ENCODE measurements at places on chromosomes 1 and 21. TPM values are rescaled to one million over a fixed set of nuclear protein-coding genes. Genes with fewer than 3 reads are reported as not detected.

PTPN14 gene
- 0.20 TPM for total RNA-seq

OR2L13 gene
- total RNA-seq = not detected

S100A8 gene
- total RNA-seq = not detected

DISP1 gene
- 3.9 TPM for total RNA-seq

BGLAP gene
- 7.2 TPM for total RNA-seq

NCAM2 gene
- not detected for total RNA-seq

PPIAL4G gene
- total RNA-seq = 5.2 TPM

LCE5A gene
- total RNA-seq = not detected

SNX7 gene
- 0.35 TPM for total RNA-seq

ECM1 gene
- total RNA-seq = 1.9 TPM

ATP13A2 gene
- 54.6 TPM for total RNA-seq

SLAMF1 gene
- 59.9 TPM for total RNA-seq

MPL gene
- not detected for total RNA-seq

DNA sequence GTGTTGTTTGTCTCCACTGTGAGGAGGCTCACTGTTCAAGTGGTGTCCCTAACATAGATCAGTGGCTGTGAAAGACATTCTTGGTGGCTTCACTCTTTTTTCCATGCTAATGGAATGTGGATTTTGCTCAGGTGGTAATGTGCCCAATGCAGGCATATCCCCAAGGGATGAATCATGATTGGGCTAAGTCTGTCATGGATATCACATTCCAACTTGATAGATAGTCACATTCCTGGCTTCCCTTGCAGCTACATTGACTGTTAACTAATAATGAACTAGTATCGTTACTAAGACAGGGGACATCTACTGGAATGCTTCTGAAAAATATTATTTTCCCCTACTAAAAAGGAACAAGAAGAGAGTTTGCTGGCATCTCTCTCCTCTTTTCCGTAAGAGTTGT lies 86.3 kb upstream of the SOD1 start:
- no peak for DNase-seq
- H3K27me3 ChIP-seq = no peaks in the 10 kb centered on the region
- no peak overlapping the region for H3K27ac ChIP-seq
- H3K36me3 ChIP-seq = no peaks in the 10 kb centered on the region
- no peaks in the 10 kb centered on the region for H3K4me1 ChIP-seq

DNA sequence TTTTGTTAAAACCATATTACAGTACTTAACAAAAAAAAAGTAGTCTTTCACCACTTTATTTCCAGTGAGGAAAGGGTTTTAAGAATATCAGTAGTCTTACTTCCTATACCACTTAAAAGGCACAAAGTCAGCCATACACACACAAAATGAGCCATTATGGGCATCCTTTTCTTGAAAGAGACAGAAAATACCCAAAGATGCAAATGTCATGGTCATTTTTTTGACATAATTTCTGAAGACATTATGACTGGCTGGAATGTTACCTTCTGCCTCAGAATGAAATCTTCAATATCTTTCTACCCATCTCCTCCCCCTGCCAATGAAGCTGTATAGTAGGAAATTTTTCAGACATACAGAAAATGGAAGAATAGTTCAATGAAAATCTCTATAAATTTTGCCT lies 237.7 kb downstream of the SLC45A1 start:
- H3K27ac ChIP-seq = no peak overlapping the region
- H3K27me3 ChIP-seq = no peaks in the 10 kb centered on the region
- no peaks in the 10 kb centered on the region for H3K4me1 ChIP-seq
- DNase-seq = no peak
- no peaks in the 10 kb centered on the region for H3K36me3 ChIP-seq

DNA sequence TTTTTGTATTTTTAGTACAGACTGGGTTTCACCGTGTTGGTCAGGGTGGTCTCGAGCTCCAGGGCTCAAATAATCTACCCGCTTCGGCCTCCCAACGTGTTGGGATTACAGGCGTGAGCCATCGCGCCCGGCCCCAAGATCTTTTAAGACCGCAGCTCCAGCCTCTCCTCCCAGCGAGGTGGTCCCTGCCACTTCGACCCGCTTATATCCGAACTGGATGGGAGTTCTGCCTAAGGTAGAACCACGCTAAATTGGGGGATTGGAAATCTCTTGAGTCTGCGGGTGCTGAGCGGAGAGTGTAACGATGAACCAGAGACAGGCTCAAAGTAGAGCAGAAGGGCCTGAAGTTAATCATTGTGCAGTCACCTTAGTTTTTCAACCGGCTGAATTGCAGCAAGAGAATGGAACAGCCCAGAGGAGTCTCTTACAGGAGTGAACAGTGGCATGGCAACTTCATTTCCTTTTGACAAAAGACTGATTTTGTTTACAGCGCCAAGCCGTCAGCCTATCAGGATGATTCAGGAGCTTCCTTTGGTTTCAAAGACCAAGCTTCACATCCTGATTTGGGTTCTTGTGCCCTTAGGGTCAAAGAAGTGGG lies 726 bp upstream of the CYB5R1 start:
- peak overlapping the region; percentile 65 for H3K4me3 ChIP-seq
- H3K4me1 ChIP-seq = peaks cover 29% of the 10 kb centered on the region
- H3K36me3 ChIP-seq = no peaks in the 10 kb centered on the region
- peak; percentile 35 for DNase-seq
- peak overlapping the region; percentile 52 for H3K27ac ChIP-seq

DNA sequence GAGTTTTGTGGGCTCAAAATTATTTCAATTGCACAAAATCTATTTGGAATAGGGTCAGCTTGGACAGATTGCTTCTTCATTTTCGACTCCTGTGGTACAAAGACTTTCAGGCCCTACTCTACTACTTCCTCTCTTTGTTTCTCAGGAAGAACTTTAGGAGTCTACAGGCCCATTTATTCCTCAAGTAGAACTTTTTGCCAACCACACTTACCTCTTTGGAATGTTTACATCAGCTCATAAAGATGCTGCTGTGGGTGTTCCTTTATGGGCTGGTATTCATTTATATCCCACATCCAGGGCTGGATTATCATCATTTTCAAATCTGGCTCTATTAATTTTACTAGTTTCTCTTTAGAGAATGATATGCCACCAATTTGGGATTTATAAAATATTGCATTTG lies 46.3 kb upstream of the TNFSF18 start:
- H3K27me3 ChIP-seq = no peaks in the 10 kb centered on the region
- H3K27ac ChIP-seq = no peak overlapping the region
- H3K4me1 ChIP-seq = no peaks in the 10 kb centered on the region
- no peak for DNase-seq

- no peaks in the 10 kb centered on the region for H3K27me3 ChIP-seq
- no peak overlapping the region for H3K4me3 ChIP-seq
- DNase-seq = no peak
- H3K4me1 ChIP-seq = no peaks in the 10 kb centered on the region
- H3K36me3 ChIP-seq = no peaks in the 10 kb centered on the region
- H3K27ac ChIP-seq = no peak overlapping the region
Observed at GRCh38 chr21:35768187-35768586, 292.1 kb downstream of the SETD4 start.

- H3K4me1 ChIP-seq = no peaks in the 10 kb centered on the region
- H3K27ac ChIP-seq = no peak overlapping the region
- no peak overlapping the region for H3K4me3 ChIP-seq
- H3K27me3 ChIP-seq = no peaks in the 10 kb centered on the region
- no peaks in the 10 kb centered on the region for H3K36me3 ChIP-seq
- DNase-seq = no peak
Observed at GRCh38 chr1:170732252-170732588, 68.3 kb downstream of the PRRX1 start.

- peak overlapping the region; percentile 54 for H3K27ac ChIP-seq
- H3K4me1 ChIP-seq = peaks cover 98% of the 10 kb centered on the region
- DNase-seq = peak; percentile 75
- peak overlapping the region; percentile 25 for H3K4me3 ChIP-seq
- no peaks in the 10 kb centered on the region for H3K36me3 ChIP-seq
Observed at GRCh38 chr1:111222308-111223125, 5.0 kb upstream of the CHI3L2 start.

DNA sequence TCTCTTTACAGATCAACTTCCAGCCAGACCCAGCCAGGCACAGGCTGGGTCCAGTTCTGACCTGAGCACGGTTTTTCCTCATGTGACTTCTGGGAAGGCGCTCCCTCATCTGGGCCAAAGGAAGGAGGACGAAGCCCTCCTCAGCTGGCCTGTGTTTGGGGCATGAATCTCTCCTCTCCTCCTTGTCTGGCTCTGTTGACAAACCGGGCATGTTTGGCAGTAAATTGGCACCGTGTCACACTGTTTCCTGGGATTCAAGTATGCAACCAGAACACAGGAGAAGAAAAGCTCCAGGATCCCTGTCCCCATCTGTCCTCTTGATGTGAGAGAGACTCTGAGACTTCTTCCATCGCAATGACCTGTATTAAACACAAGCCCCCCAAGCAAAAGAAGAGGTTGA lies 18.3 kb downstream of the NECAP2 start:
- no peaks in the 10 kb centered on the region for H3K4me1 ChIP-seq
- no peak overlapping the region for H3K27ac ChIP-seq
- no peaks in the 10 kb centered on the region for H3K27me3 ChIP-seq
- DNase-seq = no peak

DNA sequence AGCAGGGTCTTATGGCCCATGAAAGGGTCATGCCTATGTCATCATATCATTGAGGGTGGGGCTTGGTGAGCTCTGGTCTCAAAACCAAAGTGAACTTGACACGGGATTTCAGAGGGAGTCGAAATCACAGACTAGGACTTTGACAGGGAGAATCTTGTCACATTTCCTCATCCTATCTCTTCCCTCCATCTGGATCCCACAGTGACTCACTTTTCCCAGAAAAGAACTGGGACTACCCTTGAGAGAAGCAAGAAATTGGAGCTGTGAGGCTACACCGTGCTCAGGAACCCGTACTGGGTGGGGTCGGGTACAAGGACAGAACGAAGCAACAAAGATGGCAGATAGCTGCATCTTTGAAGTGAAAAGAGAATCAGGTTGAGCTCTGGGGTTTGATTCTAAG lies 69.5 kb downstream of the ZSCAN20 start:
- no peak overlapping the region for H3K4me3 ChIP-seq
- H3K36me3 ChIP-seq = no peaks in the 10 kb centered on the region
- DNase-seq = no peak

DNA sequence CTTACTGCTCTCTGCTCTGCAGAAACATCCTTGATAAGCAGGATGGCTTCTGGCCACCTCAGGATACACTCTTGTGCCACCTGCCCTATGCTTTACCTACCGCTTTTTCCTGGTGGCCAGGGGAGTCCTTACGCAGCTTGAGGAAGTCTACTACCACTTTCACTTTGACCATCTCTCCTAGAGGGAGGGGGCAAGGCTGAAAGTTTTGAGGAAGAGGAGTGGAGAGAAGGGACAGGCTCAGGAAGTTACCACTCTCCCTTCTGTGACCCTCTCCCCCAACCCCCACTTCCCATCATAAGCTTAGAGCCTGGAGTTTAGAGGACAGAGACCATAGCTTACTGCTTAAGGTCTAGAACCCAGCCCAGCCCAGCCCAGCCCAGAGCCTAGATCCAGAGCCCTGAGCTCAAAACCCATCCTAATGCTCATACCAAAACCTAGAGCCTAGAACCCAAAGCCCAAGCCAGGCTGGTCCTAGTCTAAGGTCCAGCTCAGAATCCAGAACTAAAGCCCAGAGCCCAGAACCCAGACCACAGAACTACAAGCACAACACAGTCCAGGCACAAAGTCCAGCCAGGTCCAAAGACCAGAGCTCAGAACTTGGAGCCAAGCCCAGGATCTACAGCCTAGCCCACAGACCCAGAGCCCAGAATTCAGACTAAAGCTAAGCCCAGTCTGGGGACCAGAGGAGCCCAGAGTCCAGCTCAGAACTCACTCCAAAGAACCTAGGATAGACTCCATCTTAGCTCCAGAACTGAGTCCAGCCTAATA lies 18.0 kb upstream of the MFSD2A start:
- H3K27me3 ChIP-seq = no peaks in the 10 kb centered on the region
- no peaks in the 10 kb centered on the region for H3K4me1 ChIP-seq
- H3K4me3 ChIP-seq = no peak overlapping the region
- H3K27ac ChIP-seq = no peak overlapping the region
- no peaks in the 10 kb centered on the region for H3K36me3 ChIP-seq

DNA sequence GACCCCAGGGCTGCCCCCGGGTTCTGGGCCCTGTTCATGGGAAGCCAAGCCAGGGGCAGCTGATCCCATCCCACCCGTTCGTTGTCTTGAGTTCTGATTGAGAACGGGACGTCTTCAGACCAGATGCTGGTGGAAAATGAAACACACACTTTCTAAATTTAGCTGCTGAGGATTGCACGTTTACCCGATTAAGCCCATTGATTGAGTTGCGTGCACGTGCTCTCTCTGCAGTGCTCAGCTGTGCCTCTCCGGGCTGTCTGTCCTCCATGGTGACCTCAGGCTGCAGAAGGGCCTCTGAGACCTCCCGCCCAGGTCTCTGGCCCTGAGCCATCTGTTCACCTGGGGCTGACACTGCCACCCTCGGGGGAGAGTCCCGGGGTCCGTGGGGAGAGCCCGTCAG lies 27.0 kb upstream of the PEX10 start:
- no peak for DNase-seq
- peaks cover 5% of the 10 kb centered on the region for H3K4me1 ChIP-seq
- no peak overlapping the region for H3K27ac ChIP-seq
- no peak overlapping the region for H3K4me3 ChIP-seq
- no peaks in the 10 kb centered on the region for H3K36me3 ChIP-seq
- H3K27me3 ChIP-seq = peaks cover 5% of the 10 kb centered on the region

GRCh38 chr1:217881131-217881543 lies 250.0 kb downstream of the SPATA17 start:
- DNase-seq = no peak
- no peaks in the 10 kb centered on the region for H3K27me3 ChIP-seq
- no peak overlapping the region for H3K4me3 ChIP-seq
- no peak overlapping the region for H3K27ac ChIP-seq

GRCh38 chr1:9346566-9346965 lies 53.9 kb downstream of the SPSB1 start:
- no peaks in the 10 kb centered on the region for H3K36me3 ChIP-seq
- no peak for DNase-seq
- no peaks in the 10 kb centered on the region for H3K4me1 ChIP-seq
- H3K27me3 ChIP-seq = no peaks in the 10 kb centered on the region

DNA sequence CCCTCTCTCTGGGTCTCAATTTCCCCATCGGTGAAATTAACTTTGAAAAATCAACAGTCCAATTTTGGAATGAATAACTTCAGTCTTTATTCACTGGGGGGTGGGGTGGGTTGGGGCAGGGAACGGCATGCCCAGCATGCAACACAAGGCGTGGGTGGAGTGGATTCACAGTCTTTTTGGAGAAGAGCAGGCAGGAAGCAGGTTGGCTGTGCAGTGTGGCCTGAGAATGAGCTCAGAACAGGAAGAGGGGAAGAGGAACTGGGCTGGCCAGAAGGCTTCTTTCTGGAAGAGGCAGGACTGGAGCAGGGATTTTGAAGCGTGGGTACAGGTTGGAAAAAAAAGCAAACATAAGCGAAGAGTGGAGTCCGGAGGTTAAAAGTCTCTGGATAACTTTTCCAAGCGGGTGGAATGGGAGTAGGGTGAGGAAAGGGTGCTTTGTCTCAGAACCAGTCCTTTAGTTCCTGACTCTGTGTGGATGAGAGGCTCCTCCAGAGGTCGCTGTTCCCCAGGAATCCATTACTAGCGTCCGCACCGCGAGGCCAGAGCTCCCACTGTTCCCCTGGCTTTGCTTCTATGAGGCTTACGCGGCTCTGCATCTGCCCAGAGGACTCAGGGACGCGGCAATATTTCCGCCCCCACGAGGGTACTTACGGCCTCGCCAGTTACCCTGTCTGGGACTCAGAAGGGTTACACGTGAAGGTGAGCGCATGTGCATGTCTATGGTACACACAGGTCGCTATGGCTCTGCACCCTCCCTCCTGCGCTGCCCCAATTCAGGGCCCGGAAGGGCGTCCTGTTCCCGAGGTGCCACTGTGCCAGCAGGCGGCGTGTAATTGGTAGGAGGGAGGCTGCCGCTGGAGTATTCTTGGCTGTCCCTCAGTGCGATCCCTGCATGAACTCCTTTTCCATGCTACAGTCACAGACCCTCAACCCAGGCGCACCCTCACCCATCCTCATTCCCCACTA lies 5.5 kb upstream of the FOXD2 start:
- no peak overlapping the region for H3K4me3 ChIP-seq
- H3K27me3 ChIP-seq = no peaks in the 10 kb centered on the region
- no peak overlapping the region for H3K27ac ChIP-seq
- peak; percentile 56 for DNase-seq

Measured in CD4-positive, alpha-beta memory T cell (primary cell).